ENCODE measurements at places on chromosomes 11 and 22. TPM values are rescaled to one million over a fixed set of nuclear protein-coding genes. Genes with fewer than 3 reads are reported as not detected.

- no peak for DNase-seq
Measured at GRCh38 chr11:42593441-42593840, 718.4 kb upstream of the API5 start.

GRCh38 chr11:64323373-64323772 lies 5.5 kb downstream of the PRDX5 start:
- DNase-seq: no peak

- no peak for DNase-seq
Measured at GRCh38 chr11:3907590-3907989, 52.1 kb downstream of the STIM1 start.

- DNase-seq: no peak
Measured at GRCh38 chr11:27040302-27041115, at the start of gene BBOX1. TSS of gene BBOX1 (plus strand) at chr11:27040815. CDS start at chr11:27055431, 14,616 bp downstream.

The ISX gene
- total RNA-seq: not detected

The CYP2R1 gene
- 9.9 TPM for total RNA-seq

GRCh38 chr11:10377183-10377582 lies 72.3 kb downstream of the ADM start:
- DNase-seq: no peak

DNA sequence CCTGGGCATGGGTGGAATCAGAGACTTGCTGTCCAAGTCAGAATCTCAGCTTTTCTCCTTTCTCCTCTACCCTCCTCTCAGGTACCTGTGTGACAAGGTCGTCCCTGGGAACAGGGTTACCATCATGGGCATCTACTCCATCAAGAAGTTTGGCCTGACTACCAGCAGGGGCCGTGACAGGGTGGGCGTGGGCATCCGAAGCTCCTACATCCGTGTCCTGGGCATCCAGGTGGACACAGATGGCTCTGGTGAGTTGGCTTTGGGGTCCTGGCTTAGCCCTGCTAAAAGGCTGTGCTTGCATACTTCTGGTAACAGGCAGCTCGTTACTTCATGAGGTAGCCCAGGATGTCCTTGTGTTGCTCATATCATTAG lies 10.7 kb downstream of the MCM5 start:
- no peak for DNase-seq

DNA sequence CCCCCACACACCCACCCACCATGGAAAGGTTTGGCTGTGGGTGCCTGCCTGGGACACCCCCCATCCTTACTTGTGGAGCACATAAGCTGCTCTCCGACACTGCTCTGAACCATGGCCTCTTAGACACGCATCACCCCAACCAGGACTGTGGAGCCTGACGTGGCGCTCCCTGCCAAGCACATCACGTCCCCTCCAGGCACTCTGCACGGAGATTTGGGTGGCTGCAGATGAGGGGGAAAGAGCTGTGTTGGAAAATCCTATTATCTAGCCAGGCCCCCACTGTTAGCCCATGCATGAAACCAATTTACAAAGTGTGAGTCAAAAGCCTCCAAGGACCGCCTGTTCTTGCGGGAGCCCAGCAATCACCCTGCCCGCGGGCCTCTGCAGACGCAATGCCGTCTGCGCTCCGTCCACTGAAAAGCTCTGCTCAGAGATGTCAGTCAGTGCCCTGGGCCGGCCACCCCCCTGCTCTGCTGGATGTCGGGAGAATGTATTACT lies 163.4 kb upstream of the NECTIN1 start:
- no peak for DNase-seq

DNA sequence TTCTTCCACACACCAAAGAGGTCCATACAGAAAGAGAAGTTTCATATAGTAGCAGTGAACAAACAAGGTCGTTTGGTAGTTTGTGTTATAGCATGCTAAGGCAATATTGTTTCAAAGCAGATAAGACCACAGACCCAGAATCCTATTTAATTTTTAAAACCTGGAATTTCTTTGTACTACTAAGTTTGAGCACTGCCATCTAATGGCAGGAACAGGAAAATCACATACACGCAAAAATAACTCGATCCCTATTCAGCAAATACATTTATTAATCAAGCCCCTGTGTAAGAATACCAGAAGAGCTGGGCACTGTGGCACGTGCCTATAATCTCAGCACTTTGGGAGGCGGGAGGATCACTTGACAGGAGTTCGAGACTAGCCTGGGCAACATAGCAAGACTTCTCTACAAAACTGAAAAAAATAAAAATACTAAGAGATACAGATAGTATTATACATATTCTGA lies 2.9 kb upstream of the BTBD10 start:
- DNase-seq: peak; percentile 10

DNA sequence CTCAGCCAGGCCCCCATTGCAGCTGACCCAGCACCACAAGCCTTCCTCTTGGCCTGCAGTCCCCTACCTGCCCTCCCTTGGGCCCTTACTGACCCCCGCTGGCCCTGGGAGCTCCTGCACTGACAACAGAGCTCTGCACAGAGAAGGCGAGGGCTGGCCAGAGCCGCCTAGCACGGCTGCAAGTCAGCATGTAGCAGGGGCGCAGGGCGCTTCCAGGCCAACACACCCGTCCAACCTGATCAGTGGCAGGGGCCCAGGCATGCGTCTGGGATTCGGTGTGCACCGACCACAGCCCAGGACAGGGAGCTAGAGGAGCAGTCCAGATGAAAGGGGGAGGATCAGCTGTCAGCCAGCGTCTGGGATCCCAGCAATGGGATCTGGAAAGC lies 7.6 kb downstream of the WNT7B start:
- DNase-seq: peak; percentile 62

GRCh38 chr22:20569059-20570058 lies 61.9 kb downstream of the MED15 start:
- peak; percentile 99 for DNase-seq

DNA sequence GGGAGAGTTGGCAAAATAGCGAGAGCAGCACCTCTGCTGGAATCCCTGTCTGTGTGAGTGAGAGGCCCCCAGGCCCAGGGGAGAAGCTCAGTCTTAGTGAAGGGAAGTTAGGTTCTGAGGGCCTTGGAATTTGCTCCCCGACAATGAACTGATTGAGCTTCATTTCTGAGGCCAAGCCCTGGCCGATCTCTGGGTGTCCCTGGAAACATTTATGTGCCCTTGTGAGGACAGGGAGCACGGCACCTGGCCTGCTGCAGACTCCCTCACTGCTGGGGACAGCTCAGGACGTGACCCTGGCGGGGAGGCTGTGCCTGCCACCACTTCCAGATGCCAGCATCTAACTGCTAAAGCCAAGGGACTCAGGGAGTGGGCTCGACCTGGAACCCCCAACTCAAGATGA lies 52.0 kb downstream of the ARHGAP8 start:
- no peak for DNase-seq

- DNase-seq: no peak
Measured at GRCh38 chr11:69686452-69686851, 11.3 kb upstream of the LTO1 start.

- no peak for DNase-seq
Measured at GRCh38 chr11:7905549-7905948, 25.5 kb downstream of the OR10A6 start.

- DNase-seq: no peak
Measured at GRCh38 chr22:35160268-35160667, 94.3 kb downstream of the ISX start.

The SYT12 gene
- 0.34 TPM for total RNA-seq

The TRMT2A gene
- total RNA-seq: 35.1 TPM

GRCh38 chr11:3147257-3147619 lies 17.9 kb downstream of the OSBPL5 start:
- no peak for DNase-seq

The OR51B2 gene
- not detected for total RNA-seq

DNA sequence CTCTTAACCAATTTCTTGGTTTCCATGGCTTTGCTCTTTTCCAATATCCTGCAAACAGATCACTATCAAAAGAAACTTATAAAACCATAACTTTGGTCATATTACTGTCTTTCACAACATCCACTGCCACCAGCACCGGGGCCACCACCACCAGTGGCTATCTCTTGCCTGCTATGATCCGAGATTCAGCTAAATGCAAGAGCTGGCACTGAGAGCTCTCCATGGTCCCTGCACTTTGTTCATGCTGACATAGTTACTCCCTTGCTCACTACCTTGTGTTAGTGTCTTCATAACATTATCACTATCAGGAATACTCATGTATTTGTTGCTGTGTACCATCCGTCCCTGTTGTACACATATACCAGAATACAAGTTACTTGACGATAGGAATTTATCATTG lies 299.0 kb downstream of the ETS1 start:
- DNase-seq: no peak

- peak; percentile 42 for DNase-seq
Measured at GRCh38 chr11:34208266-34209135, 103.1 kb downstream of the NAT10 start.

The SYNGR1 gene
- 12.0 TPM for total RNA-seq

The GRAMD1B gene
- total RNA-seq: 6.5 TPM

- DNase-seq: no peak
Measured at GRCh38 chr11:126525702-126526101, 170.2 kb downstream of the ST3GAL4 start.

The OLFML1 gene
- total RNA-seq: not detected

The CCDC188 gene
- total RNA-seq: not detected

- DNase-seq: no peak
Measured at GRCh38 chr22:50622723-50623327, 5.1 kb downstream of the ARSA start.

GRCh38 chr22:17954200-17954859 lies 70.0 kb downstream of the MICAL3 start:
- no peak for DNase-seq

The LRRC74B gene
- 0.19 TPM for total RNA-seq

The MYEOV gene
- not detected for total RNA-seq

The PRODH gene
- total RNA-seq: 1.2 TPM

- peak; percentile 20 for DNase-seq
Measured at GRCh38 chr11:65500387-65501185, 1.7 kb downstream of the MALAT1 start.

The C22orf31 gene
- total RNA-seq: not detected

DNA sequence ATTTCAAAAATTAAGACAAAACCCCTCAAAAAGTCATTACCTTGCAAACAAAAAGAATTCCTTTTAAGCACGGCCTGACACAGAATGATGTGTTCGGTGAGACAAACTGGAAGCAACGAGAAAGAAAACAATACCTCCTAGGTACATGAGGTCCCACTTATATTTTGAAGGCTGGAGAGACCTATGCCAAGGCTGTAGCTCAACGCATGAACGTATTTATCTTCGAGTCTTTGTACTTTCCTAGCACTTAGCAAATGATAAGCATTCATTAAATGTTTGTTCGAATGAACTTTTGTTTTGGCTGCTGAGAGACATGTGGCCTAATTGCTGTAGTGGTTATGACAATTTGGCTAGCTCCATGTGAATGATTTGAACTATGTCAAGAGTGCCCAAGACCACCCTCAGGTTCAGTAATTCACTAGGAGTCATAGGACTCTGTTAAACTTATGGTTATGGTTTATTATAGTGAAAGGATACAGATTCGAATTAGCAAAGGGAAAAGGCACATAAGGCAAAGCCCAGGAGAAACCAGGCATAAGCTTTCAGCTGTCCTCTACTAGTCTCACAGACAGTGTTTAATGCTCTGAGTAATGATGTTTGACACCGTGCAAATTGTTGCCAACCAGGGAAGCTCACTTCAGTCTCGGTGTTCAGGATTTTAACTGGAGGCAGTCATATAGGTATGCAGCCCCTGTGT lies 26.0 kb upstream of the HORMAD2 start:
- DNase-seq: no peak

The PHLDB1 gene
- total RNA-seq: 194 TPM

DNA sequence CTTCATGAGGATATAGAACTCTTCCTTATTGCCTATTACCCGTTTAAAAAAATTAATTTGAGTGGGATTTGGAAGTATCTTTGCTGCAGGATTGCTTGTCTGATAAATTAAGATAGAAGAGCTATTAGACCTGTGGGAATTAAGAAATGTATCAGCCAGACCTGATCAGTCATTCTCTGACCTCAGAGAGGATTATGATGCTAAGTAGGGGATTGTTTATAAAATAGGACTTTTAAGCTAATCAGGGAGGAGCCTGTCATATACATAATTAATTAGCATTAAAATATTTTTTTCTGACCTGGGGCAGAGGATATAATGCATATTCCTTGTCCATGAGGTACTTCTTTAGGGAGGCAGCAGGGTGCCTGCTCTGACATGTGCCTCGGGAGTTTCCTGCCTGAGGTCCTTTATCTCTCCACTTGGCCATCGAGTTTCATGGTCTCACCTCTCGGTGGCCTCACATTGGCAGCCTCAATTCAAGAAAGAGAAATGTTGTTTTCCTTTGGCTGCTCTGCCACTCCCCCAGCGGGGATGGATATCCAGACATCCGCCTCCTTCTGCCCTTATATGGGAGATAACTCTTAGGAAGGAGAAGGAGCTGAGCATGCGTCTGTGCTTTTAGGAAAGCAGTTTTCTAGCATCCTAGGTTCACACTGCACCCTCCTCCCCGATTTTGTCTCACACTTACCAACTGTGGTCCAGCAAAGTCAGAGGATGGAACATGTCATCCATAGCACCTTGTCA lies 41.1 kb downstream of the DIXDC1 start:
- DNase-seq: peak; percentile 63

The CLCF1 gene
- total RNA-seq: 17.4 TPM

The EWSR1 gene
- 173 TPM for total RNA-seq

- no peak for DNase-seq
Measured at GRCh38 chr11:43021466-43021865, 290.3 kb upstream of the API5 start.

All from astrocyte (in vitro differentiated cells and primary cell).